Stimulated activated naive CD8-positive, alpha-beta T cell treated with anti-CD3 and anti-CD28 coated beads, Interleukin-15, Interleukin-2, amounts not matched to agents 100 U/mL and 50 U/mL, for 24 hours (primary cell): ENCODE measurements at places on chromosomes 7 and 10.

DNA sequence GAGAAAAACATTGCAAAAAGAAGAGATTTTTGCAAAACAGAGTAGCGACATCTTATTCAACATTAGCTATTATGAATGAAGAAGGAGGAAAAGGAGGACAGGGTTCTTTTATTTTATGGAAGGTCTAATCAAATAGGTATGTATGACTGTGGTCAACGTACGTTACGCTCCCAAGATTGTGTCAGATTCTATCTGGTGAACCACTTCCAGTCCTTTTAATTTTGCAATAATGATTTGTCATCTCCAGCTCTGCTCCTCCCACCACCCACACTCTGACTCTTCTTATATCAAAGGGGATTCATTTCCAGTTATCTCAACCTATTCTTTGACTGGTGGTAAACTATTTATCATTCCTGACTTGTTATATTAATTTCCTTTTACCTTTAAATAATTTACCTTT lies 259.9 kb downstream of the CACNA2D1 start:
- DNase-seq, result no peak

- DNase-seq, result no peak
Observed at GRCh38 chr7:153641199-153641598, 411.0 kb upstream of the DPP6 start.

- no peak for DNase-seq
Observed at GRCh38 chr10:25072786-25073185, 56.4 kb downstream of the THNSL1 start.

GRCh38 chr7:158847451-158847866 lies 8.9 kb upstream of the DYNC2I1 start:
- DNase-seq, result peak; percentile 23

- DNase-seq, result no peak
Observed at GRCh38 chr7:22140578-22140977, 194.9 kb upstream of the CDCA7L start.

GRCh38 chr7:134121632-134122139 lies 5.5 kb upstream of the LRGUK start:
- no peak for DNase-seq

DNA sequence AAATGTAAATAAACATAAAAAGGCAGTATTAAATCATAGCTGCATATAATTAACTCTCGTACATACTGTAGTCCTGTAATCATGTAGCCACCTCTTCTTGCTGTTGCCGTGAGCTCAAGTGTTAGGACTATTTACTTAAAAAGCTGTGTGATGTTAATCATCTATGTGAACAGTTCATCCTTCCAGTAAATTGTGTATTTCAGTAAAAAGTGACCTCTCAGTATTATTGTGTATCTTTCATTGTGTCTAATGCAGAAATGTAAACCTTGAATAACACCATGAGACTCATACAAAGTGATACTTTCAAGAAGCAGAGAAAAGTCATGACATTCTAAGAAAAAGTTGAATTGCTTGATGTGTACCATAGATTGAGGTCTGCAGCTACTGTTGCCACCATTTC lies 38.0 kb downstream of the ADD3 start:
- no peak for DNase-seq

- DNase-seq, result no peak
Observed at GRCh38 chr10:83518779-83519178, 620.5 kb upstream of the GHITM start.

DNA sequence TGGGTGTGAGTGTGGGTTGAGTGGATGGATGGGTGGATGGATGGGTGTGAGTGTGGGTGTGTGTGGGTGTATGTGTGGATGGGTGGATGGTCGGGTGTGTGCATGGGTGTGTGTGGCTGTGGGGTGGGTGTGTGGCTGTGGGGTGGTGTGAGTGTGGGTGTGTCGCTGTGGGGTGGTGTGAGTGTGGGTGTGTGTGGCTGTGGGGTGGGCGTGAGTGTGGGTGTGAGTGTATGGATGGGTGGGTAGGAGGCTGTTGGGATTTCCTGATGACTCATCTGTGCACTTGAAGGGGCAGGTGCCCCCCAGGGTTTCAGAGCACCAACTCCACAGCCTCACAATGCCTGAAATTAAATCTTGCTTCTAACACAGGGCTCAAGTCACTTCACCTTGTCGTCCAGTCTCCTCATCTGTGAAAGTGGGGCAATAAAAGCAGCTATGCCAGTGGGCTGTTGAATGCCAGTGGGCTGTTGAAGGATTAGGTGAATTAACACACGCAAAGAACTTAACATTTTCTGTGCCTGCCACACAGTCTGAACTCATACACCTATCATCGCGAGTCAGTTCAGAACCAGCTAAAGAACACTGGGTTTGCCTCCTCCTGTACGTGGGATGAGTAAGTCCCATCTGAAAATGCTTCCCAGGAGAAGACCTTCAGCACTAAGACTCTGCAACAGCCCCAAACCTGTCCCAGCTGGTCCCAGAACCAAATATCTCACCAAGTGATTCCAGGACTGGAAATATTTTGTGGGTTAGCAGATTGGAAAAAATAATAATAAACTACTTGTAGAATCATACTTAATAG lies 32.0 kb downstream of the SFMBT2 start:
- peak; percentile 16 for DNase-seq

DNA sequence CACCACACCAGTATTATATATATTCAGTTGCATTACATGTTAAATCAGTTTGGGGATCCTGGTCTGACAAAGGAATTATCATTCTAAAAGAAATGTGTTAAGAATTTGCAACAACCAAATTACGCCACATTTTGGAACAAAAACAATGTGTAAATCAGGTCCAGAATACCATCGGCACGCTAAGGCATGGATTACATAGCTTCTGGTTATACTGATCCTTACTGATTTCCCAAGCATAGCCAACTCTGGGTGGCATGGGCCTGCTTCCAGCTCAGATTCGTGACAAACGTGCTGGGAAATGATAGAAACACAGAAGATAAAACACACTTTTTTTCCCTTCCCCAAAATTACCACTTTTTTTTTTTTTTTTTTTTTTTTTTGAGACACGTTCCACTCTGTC lies 660.0 kb downstream of the SORCS1 start:
- no peak for DNase-seq

GRCh38 chr10:44724415-44725174 lies 186.5 kb upstream of the TMEM72 start:
- no peak for DNase-seq

- DNase-seq, result no peak
Observed at GRCh38 chr7:18292584-18292983, 203.0 kb upstream of the HDAC9 start.

GRCh38 chr10:102242118-102242485 lies 790 bp upstream of the PITX3 start:
- no peak for DNase-seq

DNA sequence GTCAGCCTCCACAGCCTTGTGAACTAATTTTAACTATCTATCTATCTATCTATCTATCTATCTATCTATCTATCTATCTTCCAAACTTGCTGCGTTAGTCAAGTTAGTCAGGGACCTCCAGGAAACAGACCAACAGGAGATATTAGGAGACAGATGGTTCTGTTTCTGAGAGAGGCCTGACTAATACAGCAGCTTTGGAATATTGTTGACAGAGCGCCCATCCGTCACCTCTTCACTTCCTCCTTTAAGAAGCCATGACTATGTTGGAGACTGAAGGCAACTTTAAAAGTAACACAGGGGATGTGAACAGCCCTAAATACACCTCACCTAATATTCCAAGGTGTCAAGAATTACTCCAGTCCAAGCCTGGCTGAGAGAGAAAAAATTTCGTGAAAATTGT lies 280.9 kb upstream of the IGFBP3 start:
- no peak for DNase-seq

DNA sequence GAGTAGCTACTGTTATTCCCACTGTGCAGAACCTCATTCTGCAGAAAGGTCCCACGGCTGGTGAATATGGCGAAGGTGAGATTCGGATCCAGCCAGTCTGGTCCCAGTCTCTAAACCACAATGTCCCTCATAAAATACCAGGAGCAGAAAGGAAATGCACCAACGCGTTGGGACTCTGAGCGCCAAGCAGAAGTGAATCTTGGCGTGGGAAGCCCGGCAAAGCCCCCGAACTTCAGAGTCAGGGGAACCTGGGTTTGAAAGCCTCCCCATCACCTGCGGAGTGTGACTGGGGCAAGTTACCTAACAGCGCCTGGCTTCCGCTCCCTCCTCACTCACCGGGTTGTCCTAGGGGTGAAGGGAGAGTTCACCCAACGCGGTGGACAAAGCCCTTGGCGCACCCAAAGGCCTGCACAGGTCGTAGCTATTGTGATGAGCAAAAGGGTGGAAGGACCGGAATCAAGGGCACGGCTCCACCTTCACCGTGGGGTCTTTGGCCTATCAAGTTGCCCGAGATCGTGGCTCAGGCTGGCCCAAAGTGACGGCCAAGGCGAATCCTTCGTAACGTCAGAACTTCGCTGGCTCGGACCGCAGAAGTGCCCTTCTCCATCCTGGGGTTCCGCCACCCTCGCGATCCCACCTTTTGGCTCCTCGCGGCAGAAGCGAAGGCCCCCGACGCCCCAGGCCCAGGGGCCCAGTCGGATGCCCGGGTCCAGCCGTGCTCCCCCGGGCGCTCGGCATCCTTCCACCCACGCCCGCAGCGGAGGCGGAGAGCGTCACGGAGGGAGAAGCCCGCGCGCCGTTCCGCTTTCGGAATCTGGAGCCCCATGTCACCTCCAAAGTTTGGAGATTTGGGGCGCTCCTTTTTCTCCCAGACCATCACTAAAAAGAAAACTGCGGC lies 811 bp downstream of the RGS10 start:
- DNase-seq, result peak; percentile 73

DNA sequence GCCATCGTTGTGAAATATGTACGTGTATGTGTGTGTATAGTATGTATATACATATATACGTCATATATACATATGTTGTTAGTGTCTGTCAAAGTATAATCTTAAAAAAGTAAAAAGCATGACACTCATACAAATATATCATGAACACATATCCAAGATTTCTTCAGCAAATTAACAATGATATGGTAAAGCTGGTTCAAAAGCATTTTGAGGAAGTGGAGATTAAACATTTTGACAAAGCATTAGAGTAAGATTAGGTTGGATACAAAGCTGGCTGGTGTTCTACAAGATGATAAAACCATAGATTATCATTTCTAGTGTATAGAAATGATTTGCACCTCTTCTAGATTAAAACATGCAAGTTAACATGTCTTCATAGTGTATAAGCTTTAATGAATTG lies 771 bp upstream of the NUDCD3 start:
- no peak for DNase-seq

DNA sequence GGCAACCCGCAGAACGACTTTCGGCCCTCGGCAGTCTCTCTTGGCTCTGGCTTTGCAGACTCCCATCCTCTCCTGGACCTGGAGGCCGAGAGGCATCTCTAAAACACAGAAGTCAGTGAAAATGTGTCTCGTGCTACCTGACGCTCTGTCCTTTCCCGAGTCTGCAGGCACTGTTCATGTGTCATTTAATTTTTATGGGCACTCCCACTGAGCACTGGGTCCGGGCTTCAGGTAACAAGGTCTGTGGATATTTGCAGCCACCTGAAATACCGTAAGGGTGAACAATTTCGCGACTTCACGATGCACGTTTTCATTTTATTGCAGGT lies 96.8 kb downstream of the GLRX3 start:
- no peak for DNase-seq

DNA sequence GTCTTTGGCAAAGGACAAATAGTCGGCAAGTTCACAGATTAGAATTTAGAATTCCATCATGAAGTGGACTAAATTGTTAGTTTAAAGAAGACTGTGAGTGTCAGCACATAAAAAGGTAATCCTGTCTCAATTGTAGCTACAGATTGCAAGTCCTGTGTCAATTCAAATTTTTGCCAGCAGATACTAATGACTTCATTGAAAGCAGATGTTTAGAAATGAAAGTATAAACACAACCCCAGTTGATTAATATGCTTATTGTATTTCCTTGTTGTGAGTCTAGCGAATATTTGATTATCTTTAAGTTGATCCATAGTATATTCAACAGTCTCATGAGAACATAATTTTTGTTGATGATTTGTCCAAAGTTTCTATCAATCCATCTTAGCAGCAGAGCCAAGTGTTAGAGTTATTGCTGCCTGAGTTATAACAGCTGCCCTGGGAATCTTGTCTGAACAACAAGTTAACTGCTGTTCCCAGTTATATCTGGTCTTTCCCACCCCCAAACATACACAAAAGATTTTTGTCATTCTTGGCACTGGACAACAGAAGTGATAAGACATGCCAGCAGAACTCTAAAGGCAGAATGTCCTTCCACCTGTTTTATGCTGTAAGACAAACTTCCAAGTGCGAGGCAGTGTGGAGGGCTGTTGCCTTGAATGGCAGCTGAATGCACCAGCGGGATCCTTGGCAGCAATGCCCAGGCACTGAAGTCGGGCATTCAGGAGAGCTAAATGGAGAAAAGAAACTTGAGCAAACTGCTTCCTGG lies 21.3 kb upstream of the HERPUD2 start:
- DNase-seq, result no peak

GRCh38 chr7:117061751-117062150 lies 108.5 kb downstream of the ST7 start:
- no peak for DNase-seq

GRCh38 chr7:158268816-158269535 lies 318.6 kb downstream of the PTPRN2 start:
- no peak for DNase-seq

GRCh38 chr10:88088441-88089340 lies 225.3 kb downstream of the PTEN start:
- DNase-seq, result no peak

- DNase-seq, result no peak
Observed at GRCh38 chr7:144821067-144821466, 14.8 kb downstream of the TPK1 start.

DNA sequence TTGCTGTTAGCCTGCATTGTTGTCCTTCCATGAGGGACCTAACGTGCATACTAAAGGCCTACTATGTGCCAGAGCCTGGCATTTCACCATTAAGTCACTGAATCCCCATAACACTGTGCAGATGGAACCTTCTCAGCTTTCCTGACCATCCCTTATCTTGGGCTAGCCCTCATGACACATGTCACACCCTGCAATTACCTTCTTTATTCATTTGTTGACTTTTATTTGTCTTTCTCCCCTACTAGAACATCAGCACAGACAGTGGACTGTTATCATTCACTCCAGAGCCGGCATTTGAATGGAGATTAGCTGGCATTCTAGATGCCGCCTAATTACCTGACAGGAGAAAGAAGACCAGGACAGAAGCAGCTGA lies 471.1 kb upstream of the GALNT17 start:
- no peak for DNase-seq

GRCh38 chr10:32318476-32318896 lies 28.5 kb downstream of the EPC1 start:
- DNase-seq, result peak; percentile 22

GRCh38 chr10:128934492-128934891 lies 532.5 kb upstream of the MGMT start:
- DNase-seq, result no peak

DNA sequence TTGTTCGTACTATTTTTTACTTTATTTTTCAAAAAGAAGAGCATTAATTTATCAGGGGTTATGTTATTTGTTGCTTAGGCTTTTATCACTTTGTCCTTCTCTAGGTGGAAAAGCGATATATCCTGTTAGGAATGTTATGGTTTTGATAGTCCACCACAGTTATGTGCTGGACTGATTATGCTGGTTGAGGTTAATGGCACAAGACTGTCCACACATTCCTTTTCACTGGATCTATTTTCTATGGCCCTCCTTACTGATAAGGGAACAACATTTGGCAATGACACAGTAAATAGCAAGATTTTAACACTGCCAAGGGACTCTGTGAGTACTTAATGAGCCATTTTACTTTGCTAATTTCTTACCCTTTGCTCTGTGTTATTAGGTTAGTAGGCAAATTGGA lies 1212.3 kb downstream of the NXPH1 start:
- no peak for DNase-seq

- DNase-seq, result no peak
Observed at GRCh38 chr10:68082872-68083271, 7.8 kb upstream of the HERC4 start.

- peak; percentile 31 for DNase-seq
Observed at GRCh38 chr7:517774-518629, 1.6 kb downstream of the PDGFA start.

- DNase-seq, result no peak
Observed at GRCh38 chr7:134764365-134764764, 15.1 kb upstream of the CALD1 start.
